Small intestine (tissue), 16 donors: ENCODE measurements at places on chromosomes 2 and 18.
A peak's percentile ranks its signal among the peaks of the same experiment; 100 is the strongest.

GRCh38 chr2:186891185-186891621, 42.2 kb upstream of the ZSWIM2 start:
- no peak for DNase-seq

DNA sequence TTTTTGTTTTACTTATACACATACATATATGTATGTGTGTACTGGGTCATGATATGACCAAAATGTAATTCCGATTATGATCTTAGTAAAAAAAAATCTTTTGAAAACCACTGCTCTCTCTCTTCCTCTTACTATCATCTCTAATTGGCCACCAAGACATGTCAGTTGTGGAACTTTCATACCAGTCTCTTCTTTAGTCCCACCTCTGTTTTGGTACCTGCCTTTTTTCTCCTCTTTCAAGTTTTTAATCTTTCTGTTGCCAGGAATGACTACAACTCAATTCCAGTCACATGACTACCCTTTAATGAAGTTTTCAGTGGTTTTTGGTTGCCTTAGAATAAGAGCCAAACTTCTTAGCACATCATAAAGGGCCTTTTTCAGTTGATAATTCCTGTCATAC, 17.1 kb downstream of the RBM44 start:
- no peak for DNase-seq

GRCh38 chr2:196258407-196258806, 87.0 kb upstream of the STK17B start:
- no peak for DNase-seq

DNA sequence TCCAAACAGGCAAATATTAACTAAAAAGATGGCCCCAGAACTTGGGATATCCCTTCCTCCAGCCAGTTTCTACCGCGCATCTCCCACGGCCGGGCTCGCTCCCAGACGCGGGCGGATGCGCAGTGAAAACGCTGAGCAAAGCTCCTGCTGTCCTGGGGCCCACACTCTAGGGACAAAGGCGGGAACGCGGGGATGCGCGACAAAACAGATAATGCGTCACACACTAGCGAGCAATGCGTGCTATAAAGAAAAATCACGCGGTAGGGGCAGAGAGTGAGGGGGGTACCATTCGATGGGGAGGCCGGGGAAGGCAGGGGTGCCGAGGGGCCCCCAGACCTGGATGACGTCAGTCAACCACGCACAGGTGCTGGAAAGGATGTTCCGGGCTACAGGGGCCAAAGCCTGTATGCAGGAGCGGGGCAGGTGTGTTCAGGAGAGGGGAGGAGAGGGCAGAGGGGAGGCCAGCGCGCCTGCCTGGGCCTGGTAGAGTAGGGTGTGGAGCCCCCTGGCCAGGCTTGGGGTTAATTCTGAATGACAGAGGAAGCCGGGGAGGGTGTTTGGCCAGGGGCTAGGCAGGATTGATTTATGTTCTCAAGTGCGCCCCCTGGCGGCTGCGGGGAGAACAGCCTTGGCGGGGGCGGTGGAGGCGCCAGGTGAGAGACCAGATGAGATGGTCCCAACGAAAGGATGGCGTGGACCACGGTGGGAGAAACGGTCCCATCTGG, 14.9 kb upstream of the ITM2C start:
- DNase-seq: peak; percentile 32

DNA sequence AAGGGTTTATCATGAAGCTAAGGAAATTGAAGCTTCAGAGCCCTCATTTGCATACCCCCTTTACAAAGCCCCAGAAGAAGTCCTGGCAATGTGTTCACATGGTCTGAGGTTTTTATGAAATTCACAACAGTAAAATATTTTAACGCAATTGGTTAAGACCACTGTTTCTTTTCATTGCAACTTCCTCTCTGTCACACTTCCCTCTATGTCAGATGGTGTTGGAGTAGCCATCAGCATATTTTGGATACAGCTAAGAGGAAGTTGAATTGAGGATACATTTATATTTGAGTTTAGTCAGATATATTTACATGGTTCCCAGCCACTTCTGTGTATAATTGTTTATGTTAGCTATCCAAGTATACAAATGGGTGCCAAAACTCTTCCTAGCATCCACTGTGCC, 170.0 kb downstream of the TXNL1 start:
- DNase-seq: no peak

- no peak for DNase-seq
Observed at GRCh38 chr2:44944102-44944951, 2.8 kb downstream of the SIX3 start.

- DNase-seq: no peak
Observed at GRCh38 chr2:18842836-18843235, 253.5 kb upstream of the NT5C1B start.

DNA sequence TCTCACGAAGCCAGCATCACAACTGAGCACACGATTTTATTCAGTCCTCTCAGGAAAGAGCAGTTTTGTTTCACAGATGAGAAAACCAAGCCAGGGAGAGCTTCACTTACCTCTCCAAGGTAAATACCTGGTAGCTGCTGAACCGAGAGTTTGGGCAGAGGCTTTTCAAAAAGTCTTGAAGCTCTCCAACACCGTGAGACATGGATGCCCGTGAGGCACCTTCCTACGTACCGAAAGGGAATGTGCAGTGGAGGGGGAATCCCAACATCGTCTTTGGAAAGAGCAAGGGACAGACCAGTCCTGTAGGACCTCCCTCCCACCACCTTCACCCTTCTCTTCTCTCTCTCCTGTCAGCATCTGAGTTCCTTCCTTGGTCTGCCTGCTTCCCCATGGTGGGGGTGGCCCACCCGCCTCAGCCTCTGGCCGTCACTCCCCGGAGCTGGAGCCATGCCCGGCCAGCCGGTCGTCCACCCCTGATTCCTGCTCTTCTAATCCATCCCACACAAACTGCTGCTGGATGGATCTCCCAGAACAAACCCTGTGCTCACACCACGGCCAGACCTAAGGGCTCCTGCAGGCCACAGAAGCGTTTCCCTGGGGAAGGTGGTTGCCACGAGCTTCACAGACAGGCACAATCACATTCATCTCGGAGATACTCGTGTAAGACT, 97.3 kb upstream of the SNTG2 start:
- no peak for DNase-seq

- peak; percentile 8 for DNase-seq
Observed at GRCh38 chr2:11071211-11071610, 84.1 kb upstream of the SLC66A3 start.

GRCh38 chr18:27964811-27965210, 212.1 kb downstream of the CDH2 start:
- DNase-seq: no peak

DNA sequence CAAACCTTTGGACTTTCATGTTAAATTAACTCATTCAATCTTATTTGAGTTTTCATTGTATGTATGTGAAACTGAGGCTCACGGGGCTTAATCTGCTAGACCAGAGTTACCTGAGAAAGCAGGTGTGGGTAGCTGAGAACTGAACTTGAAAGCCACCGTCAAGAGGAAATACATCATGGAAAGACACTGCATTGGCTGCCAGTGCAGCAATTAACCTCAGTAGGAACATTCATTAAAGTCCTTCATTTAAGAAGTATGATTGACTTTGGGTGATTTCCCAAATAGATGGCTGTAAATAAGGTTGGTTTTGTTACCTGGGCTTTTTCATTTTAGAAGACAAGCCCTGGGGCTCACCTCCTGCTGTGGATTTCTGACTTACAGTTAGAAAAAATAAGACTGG, 36.5 kb upstream of the MGAT5 start:
- no peak for DNase-seq

GRCh38 chr18:12428923-12429322, 21.2 kb downstream of the PRELID3A start:
- no peak for DNase-seq

GRCh38 chr2:229081411-229081810, 189.7 kb downstream of the PID1 start:
- DNase-seq: no peak

DNA sequence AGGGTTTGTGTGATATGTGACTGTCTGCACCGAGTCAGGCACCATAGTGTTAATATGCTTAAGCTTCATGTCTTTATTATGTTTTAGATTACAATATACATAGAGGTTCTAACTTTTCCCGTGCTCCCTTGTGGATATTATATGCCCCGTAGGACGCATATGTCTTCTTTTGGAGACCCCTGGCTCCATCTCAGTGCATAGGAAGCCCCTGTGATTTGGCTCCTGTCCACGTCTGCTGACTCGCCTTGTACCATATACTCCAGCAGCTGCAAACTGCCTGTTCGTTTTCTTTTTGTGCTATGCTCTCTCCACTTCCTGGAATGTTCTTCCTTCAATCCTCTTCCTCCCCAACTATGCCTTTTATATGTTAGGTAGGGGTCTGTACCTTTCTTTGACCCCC, 110.9 kb downstream of the PTRHD1 start:
- no peak for DNase-seq

- peak; percentile 37 for DNase-seq
Observed at GRCh38 chr2:40803900-40804299, 352.0 kb upstream of the SLC8A1 start.

- DNase-seq: no peak
Observed at GRCh38 chr2:56971383-56971974, 787.7 kb downstream of the CCDC85A start.

- no peak for DNase-seq
Observed at GRCh38 chr2:65980531-65980930, 454.4 kb upstream of the MEIS1 start.

- peak; percentile 12 for DNase-seq
Observed at GRCh38 chr2:67216103-67216502, 181.0 kb upstream of the ETAA1 start.

DNA sequence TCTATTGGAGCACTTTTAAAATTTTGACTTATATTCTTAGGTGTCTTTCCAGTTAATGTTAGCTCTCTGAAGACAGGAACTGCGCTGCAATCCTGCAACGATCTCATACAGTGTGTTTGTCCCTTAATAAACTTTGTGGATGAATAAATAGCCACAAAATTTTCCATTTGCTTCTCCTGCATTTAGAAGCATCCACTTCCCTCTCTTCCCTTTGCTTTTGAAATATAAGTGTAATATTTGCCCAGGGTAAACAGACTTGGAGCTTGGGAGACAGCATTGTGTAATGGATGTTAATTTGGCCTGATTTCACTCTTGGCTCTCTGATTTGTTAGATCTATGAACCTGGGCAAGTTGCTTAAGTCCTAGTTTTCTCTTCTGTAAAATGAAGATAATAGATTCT, 58.2 kb upstream of the CD28 start:
- DNase-seq: no peak

GRCh38 chr18:12744103-12744502, 41.3 kb downstream of the PSMG2 start:
- peak; percentile 38 for DNase-seq

GRCh38 chr2:98805412-98806171, 74.7 kb upstream of the MGAT4A start:
- DNase-seq: no peak

DNA sequence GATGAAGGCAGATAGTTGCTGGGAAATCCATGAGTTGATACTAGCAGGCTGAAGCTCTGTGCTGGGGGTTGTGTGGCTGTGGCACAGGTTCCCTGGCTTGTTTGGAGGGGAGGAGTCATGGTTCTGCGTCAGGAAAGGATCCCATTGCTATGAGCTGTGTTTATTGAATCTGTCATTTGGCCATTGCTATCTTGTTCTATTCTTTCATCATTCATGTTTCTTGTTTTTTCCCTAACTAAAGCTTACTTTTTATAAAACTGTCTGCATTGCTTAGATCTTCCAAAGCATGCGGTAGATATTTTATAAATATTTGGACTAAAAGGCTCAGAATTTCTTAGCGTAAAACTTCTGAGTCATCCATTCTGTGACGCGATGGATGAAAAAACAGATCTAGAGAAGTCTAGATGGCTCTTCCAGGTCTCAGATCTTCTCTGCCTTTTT, 335.3 kb downstream of the PTPRM start:
- peak; percentile 9 for DNase-seq

GRCh38 chr18:37565977-37566478, 430 bp upstream of the CELF4 start:
- DNase-seq: peak; percentile 61

GRCh38 chr2:212843409-212844199, 305.0 kb upstream of the ERBB4 start:
- no peak for DNase-seq

- no peak for DNase-seq
Observed at GRCh38 chr2:224608104-224608503, 22.9 kb upstream of the CUL3 start.
